ENCODE measurements at places on chromosomes 3 and 15. TPM values are rescaled to one million over a fixed set of nuclear protein-coding genes. Genes with fewer than 3 reads are reported as not detected.

- DNase-seq = no peak
Observed at GRCh38 chr3:68378631-68379030, 553.7 kb downstream of the TAFA4 start.

Gene KLHL40
- not detected for total RNA-seq

Gene FILIP1L
- total RNA-seq = 3.7 TPM

GRCh38 chr3:120853416-120853815 is 54.6 kb upstream of the STXBP5L start:
- no peak for DNase-seq

- DNase-seq = no peak
Observed at GRCh38 chr3:194809382-194809781, 123.7 kb downstream of the FAM43A start.
